Stimulated activated CD8-positive, alpha-beta memory T cell treated with anti-CD3 and anti-CD28 coated beads, Interleukin-12 subunit alpha, Interleukin-12 subunit beta, amount 100 ng/mL, for 4 hours (primary cell): ENCODE measurements at places on chromosomes 7 and 10.

DNA sequence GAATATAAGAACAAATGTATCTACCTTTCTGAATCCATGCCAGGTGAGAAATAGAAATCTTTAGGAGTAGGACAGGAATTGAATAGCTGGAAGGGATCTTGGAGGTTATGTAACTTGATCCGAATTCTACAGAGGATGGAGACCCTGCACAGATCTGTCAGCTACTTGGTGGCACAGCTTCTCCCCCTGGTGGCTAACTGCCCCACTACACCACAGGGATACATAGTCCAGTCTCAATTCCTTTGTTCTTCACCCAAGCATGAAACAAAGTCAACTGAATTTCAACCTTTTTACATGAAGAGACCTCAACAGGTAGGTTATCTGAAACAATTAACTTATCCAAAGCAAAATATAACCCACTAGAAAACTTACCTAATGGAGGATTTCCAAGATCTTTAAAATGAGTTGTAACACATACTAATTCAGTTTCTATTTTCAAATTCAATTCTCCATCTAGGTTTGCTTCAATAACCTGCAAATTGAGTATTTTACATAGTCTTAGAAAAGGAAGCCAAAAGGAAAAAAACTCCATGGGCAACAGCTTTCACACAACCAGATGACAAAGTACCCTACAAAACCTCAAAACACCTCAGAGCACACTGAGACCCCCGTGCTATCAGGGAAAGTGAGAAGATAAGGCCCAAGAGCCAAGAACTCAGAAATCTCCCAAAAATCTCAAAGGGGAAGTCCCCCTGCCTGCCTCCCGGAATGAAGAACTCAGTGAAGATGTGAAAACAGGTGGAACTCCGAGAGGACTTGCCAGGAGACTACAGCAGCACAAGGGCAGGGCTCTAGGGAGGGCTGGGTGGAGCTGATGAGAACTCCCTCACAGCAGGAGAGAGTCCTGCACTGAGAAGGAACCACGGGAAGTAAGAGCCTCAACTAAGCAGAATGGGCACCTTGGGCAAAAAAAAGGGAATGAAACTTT is 10.3 kb downstream of the HUS1 start:
- no peak for DNase-seq

DNA sequence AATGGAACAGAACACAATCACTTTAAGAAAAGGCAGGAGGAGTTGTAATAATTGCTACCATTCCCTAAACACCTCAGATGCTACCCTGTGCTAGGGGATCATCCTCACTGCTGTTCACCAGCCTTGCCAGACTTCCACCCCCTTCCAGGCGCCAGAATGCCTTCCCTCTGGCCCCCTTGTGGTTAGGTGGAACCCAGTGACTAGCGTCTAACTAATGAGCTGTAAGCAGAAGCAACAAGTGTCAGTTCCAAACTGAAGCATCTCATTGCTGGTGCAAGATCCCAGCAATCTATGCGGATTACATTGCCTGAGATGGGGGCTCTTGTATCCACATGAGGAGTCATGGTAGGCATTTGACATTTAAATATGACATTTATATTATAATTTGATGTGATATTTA is 86.6 kb downstream of the FRMD4A start:
- no peak for DNase-seq

- no peak for DNase-seq
Observed at GRCh38 chr7:21986096-21986495, 40.4 kb upstream of the CDCA7L start.

DNA sequence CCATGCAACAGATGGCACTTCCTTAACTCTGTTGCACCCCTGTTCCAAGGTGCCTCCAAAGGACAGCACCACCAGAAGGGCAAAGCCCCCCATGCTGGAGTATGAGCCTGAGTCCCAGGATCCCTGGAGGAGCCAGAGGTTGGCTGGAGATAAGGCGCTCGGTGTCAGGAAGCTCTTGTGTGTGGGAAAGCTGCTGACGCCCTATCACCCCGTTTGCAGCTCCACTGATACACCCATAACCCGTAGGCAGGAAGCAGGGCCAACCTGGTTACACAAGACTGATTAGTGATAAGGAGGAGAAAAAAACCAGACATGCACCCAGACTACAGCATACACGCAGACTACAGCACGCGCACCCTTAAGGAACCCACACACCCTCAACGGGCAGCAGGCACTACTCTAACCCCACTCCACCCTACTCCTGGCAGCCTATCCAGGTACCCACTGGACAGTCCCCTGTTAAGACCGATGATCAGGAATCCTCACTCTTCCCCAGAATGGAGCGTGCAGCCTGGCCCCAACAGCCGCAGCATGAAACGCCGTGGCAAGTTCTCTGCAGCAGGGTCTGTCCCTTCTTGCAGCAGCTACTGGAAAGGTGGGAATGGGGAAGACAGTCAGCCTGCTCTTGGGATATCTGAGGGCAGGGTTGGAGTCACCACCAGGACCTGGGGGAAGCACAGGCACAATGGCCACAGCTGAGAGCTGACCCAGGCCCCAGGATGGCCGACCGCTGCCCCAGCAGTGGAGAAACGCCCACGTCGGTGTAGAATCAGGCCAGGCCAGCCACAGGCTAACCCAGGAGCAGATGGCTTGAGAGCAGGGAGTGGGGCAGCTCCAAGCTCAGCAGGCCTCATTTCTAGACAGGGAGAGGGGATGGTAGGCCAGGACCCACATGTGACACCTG is 38.3 kb upstream of the TUBB8 start:
- no peak for DNase-seq

- DNase-seq, result no peak
Observed at GRCh38 chr10:20670579-20670978, 226.5 kb downstream of the NEBL start.

DNA sequence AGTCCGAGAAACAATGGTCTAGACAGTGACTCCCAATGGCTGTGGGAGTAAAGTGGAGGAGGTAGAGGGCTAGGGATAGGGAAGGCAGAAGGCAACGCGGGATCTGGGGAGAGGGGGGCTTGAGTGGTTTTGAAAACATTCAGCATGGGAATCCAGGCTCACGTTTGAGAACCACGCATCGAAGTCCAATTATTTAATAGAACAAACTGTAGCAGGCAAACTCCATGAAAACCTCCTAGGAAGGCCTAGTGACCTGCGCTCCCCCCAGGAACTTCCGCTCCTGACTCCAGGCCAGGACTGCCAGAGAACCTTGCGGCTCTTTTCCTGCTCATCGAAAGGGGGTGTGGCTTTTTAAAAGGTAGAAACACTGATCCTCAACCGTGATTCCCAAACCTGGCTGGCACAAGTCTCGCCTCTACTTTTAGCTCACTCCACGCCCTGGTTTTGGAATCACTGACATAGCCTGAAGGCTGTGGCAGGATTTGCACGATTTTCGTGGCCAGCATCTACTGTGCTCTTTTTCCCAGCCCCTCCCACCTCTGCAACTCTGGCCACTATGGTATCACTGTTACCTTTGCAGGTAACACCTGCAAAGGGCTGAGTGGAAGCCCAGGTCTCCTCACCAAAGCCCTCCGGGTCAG is 43.4 kb downstream of the MYOF start:
- DNase-seq, result no peak

- DNase-seq, result no peak
Observed at GRCh38 chr10:28616514-28616913, 60.8 kb upstream of the BAMBI start.

DNA sequence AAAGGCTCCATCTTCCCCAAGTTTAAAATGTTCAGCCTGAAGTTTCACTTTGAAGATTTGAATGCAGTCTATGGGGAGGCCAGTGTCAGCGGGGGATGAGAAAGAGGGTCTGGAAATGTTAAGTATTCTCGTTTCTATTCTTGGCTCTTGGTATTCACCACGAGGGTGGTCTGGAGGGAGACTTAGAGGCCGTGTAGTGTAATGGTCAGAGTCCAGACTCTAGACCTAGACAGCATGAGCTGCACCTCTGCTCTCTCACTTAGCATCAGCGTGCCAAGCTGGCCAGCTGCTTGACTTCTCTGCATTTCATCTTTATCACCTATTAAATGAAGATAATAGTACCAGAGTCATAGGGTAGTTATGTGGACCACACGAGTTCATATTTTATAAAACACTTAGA is 57.9 kb downstream of the MKX start:
- no peak for DNase-seq

- DNase-seq, result no peak
Observed at GRCh38 chr10:103733045-103733419, 122.3 kb downstream of the SH3PXD2A start.

GRCh38 chr10:124279298-124279697 is 139.4 kb downstream of the OAT start:
- DNase-seq, result no peak

GRCh38 chr7:128097211-128097731 is 66.0 kb upstream of the LRRC4 start:
- DNase-seq, result no peak

DNA sequence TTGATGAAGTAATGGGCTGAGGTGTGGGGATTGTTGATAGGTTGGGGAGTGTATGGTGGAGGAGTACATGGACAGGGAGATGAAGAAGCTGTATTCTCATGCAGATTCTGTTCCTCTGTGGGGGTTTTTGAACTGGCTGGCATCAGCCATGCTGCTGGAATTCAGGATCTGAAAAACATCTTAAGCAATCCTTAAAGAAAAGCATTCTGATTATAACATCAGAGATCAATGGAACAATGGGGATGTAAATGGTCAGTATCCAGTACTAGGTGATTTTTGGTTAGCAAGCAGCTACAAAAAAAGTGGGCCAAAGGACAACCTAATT is 247.5 kb upstream of the GALNT17 start:
- DNase-seq, result no peak

GRCh38 chr7:29794959-29795629 is 11.2 kb upstream of the WIPF3 start:
- DNase-seq, result no peak

- no peak for DNase-seq
Observed at GRCh38 chr10:17169803-17170202, 31.7 kb downstream of the TRDMT1 start.

DNA sequence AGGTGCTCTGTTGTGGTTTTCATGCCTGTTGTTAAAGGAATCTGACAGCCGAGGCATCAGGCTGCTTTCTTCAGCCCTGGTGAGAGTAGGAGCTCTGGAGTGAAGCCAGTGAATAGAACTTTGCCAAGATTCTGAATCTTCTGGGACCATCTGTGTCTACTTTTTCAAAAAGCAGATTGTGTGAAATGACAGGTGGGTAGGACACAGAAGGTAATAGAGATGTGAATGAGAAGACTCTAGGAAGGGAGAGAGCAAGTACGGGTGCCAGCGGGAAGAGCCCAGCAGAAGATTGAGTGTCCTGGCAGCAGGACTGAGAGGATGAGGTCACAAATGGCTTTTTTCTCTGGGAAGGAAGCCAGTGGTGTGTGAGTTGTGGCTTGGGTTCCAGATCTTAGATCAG is 429.2 kb downstream of the SDK1 start:
- DNase-seq, result no peak

GRCh38 chr10:52577047-52577446 is 195.5 kb downstream of the MBL2 start:
- DNase-seq, result no peak

- no peak for DNase-seq
Observed at GRCh38 chr7:147571436-147572185, 1019.0 kb upstream of the C7orf33 start.

DNA sequence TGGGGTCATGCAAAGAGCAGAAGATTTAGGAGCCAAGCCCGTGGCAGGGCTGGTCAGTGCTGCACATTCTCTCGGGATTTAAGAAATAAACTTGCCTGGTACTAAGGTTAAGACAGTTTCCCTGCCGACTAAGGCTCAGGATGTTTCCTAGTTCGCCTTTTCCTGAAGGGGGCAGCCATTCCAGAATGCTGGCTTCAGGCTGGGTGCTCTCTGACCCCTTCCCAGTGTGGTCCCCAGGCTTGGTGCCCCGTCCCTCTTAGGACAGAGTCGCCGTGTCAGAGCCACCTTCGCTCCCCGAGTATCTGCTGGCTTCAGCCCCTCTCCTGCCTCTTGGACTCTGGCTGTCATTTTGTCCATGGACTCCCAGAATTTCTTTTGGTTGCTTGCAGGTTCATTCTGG is 117.2 kb downstream of the ELFN1 start:
- DNase-seq, result no peak

GRCh38 chr10:101217450-101218281 is 11.6 kb downstream of the LBX1 start:
- DNase-seq, result no peak

DNA sequence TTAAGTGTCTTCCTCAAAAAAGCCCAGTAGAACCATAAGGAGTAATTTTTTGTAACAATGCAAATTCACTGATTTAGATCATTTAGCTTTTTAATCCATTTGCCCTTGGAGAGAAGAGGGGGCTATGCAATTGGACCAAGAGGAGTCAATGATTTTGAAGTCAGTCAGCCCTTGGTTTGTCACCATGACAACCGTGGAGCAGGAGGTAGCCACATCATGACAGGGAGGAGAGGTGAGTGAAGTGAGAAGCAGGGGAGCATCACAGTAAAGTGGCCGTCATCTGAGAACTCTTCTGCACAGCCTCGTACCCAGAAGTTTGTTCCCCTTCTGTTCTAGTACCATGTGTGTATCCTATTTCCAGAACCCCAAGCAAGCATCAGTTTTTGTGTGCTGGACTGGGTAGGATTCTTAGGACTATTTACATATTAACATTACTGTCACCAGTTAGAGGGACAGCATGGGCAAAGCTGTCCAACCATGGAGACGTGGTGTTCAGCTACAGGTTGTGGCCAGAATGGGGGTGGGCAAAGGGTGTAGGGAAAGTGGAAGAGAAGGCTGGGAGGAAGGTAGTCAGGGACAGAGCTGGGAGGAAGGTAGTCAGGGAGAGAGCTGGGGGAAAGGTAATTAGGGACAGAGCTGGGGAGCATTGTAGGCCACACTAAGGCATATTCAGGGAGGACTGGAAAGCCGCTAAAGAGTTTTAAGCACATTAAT is 13.1 kb downstream of the UBE3C start:
- DNase-seq, result no peak

DNA sequence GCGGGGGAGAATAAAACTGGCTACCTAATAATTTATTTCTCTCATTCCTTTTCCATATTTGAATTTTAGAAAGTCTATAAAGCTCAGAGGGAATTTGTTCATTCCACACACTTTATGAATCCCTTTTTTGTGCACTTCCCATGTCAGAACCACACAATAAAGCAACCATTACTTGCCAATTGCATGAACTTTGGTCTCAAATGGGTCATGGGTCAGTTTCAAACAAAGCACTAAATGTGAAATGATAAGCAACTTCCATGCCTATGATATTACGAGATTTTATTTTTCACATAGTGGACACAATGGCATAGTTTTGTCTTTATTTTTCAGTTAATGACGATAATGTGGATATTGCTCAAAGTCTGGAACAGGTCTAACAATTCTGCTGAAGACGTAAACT is 18.6 kb upstream of the RELN start:
- DNase-seq, result no peak

GRCh38 chr10:115171392-115171960 is 78.3 kb downstream of the ATRNL1 start:
- no peak for DNase-seq

GRCh38 chr7:36103837-36104561 is 49.1 kb upstream of the EEPD1 start:
- DNase-seq, result no peak

GRCh38 chr10:78053211-78053868 is 19.7 kb downstream of the RPS24 start:
- no peak for DNase-seq

- no peak for DNase-seq
Observed at GRCh38 chr7:18637516-18637915, 142.0 kb downstream of the HDAC9 start.
